SJCRH30 (cell line): ENCODE measurements at places on chromosomes 5 and 9.

- no peak for DNase-seq
Observed at GRCh38 chr5:41812156-41812555, 58.1 kb downstream of the OXCT1 start.

DNA sequence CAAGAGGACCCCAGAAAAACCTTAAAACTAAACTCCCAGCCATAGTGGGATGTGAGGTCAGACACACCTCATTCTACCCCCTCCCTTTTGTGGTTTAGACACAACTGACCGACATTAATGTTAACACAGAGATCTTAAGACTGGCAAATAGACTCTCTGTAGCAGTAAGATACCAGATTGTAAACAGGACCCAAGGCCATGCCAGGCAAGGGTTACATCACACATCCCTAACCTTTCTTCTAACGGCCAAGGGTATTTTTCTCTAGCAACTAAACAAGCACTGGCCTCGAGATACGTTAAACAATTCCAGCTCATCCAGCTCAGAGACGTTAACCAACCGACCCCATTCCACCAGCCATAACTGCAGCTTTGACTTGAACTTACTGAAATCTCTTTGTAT is 38.8 kb downstream of the NSUN2 start:
- no peak for DNase-seq

DNA sequence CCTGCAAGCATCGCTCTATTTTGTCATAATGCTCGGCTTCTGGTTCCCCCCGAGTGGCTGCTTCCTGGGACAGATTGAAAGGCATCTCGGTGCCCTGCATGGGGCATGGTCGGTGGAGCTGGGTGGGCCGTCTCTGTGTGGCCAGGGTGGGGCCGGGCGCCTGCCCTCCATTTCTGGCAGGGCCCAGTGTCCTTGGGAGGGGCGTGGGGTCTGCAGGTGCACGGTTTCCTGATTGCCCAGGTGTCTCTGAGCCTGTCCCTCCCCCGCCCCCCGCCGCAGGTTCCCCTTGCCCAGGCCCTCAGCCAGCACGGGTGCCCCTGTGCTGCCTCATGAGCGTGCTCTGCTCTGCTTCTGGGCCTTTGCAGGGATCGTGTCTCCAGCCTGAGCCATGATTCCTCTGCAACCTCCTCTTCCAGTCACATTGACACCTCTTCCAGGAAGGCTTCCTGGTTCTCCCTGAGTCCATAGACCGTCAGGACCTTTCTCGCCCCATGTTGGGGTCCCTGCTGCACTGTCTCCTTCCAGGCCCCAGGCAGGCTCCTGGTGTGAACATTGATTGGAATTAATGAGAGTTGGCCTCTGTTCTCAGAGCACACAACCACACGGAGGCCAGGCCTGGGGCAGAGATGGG is 90.2 kb downstream of the RXRA start:
- DNase-seq, result no peak

DNA sequence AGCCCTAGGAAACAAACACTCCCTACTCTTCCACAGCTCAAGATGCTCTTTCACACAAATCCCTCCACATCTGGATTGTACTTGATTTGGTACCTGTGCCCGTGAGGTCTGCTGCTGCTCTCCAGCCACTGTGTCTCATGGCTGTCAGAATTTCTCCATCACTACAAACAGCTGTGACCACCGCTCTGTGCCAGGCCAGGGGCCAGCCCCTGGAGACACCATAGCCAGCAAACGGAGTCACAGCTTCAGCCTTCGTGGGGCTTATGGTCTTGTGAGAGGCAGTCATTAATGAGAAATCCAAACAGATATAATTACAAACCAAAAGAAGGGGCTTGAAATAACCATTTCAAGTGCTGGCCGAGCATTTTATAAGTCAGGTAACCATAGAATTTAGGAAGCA is 43.6 kb downstream of the ADAM19 start:
- no peak for DNase-seq

DNA sequence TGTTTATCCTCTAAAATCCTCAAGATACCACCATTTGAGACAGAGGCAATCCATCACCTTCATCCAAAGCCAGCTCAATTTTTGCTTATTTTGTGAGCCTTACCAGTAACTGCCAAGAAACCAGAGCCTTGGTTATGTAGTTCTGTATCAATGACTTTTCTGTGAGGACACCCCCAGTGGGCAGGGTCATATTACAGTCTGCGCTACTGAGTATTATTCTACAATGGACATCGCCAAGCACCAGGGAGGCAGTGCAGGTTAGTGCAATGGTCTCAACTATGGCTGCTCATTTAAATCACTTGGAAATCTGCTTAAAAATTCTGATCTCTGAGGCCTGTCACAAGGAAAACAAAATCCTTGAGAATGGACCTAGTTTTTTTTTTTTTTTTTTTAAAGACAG is 90.5 kb upstream of the NIPAL4 start:
- DNase-seq, result no peak

DNA sequence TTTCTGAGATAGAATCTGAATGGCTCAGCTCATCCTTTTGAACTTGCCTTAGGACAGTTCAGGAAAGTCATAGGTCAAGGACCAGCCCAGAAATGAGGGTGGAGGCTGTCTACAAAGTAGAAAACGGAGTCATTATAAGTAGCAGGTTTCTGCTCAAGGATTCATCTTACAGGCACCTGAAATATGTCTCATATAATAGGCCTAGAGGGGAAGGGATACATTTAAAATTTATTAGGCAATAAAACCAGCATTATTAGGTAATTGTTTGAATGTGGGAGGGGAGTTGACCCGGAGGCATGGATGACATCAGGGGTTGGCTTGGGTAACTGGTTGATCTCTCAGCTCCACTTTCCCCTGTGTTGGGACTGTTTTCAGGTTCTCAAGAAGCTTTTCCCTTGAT is 11.9 kb upstream of the GALNT10 start:
- no peak for DNase-seq

GRCh38 chr5:76696251-76696650 is 19.7 kb upstream of the F2R start:
- DNase-seq, result no peak

DNA sequence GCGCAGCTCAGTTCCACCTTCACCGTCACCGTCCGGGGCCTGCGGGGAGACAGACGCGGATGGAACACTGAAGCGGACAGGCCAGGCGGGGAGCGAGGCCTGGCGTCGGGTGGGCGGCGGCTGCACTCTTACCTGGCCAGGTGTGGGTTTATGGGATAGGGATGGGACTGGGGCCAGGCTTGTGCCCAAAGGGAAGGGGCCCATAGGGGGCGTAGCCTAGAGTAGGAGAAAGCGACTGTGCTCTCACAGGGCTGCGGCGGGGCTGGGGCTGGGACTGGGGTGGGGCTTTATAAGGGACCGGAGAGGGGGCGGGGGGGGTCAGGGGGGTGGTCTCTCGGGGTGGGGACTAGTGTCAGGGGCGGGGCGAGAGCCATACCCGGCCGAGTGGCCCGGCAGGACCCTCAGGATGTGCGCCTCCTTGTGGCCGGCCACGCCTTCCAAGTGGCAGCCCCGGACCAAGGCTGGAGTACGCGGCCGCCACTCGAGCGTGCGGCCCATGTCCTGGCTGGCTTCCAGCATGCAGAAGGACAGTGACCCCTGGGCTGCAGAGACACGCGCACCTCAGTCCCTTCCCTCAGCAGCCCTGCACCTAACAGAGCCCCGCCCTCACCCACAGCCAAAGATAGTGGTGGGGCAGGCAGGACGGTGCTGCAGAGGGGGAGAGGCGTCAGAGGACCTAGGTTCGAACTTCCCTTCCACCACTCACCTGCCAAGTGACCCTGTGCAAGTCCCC is 22.8 kb downstream of the FPGS start:
- DNase-seq, result no peak
